ENCODE measurements at places on chromosomes 3 and 15.

DNA sequence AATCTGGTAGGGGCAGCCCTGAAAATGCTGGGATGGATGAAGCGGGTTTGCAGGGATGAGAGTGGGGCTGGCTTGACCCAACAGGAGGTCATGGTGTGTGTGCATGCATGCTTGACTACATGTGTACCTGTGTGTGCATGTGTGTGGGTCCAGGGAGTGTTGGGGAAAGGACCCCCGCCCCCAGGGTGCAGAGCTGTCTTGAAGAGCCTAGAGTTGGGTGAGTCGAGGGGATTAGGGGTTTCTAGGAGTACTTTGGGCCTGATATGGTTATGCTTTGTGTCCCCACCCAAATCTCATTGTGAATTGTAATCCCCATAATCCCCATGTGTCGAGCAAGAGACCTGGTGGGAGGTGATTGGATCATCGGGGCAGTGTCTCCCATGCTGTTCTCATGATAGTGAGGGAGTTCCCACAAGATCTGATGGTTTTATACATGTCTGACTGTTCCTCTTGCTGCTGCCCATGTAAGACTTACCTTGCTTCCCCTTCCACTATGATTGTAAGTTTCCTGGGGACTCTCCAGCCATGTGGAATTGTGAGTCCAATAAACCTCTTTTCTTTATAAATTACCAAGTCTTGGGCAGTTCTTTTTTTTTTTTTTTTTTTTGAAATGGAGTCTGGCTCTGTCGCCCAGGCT, 5.2 kb upstream of the LCTL start:
- no peak for DNase-seq

- DNase-seq, result no peak
These were observed 1.4 kb upstream of the SEC13 start for GRCh38 chr3:10322352-10322710.

DNA sequence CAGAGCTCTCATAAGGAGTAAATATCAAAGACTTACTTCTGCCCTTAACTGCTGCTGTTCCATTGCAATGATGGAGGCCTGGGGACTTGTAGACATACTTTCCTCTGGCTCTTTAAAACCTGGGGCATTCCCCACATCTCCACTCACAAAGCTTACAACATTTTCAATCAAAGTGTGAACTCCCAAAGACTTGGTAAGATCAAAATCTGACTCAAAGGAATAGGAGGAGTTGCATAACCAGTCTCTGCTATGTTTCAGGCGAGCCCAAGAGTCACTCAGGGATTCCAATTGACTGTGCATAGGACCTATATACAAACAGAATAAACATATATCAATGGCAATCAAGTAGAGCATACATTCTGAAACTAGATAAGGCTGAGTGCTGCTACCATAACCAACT, 101.5 kb downstream of the FBXL22 start:
- DNase-seq, result no peak

DNA sequence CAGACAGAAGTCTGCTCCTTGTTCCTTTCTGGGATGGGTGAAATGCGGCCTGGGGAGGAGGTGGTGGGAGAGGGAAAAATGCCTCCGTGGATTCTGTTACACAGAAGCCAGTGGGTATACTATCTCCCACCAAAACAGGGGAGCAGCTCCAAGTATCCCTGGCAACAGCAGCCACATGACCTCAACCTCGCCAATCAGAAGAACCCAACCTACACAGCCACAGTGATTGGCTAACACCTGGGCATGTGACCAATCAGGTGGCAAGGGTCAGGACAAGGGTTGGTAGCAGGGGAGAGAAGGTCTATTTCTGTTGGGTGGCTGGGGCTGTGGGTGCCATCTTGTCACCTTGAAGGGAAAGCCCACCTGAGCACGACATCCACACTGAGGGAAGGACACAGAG, 9.1 kb upstream of the ACAD9 start:
- no peak for DNase-seq

DNA sequence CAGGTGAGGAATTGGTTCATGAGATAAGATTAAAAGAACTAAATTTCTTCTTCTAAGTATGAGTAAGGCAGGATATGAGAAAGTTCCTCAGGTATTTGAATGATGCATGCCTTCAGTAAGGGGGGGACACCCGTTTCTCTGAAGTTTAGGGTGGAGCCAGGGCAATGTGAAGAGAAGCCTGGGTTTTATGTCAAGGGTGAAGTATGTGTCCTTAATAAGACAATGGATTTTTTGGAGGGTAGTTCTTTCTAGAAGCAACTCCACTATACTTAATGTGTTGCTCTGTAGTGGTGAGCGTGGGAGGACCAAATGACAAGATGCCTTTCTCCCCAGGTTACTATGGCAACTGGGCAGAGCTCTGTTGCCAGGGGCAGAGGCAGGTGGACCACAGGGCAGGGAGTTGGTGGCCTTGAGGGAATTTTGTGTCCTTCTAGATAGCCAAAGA, 44.0 kb downstream of the PHLDB2 start:
- DNase-seq, result peak; percentile 82

- DNase-seq, result peak; percentile 92
These were observed 114.1 kb upstream of the GALNT15 start for GRCh38 chr3:16060358-16060852.

- DNase-seq, result no peak
These were observed 193.8 kb downstream of the RORA start for GRCh38 chr15:61035311-61035710.

DNA sequence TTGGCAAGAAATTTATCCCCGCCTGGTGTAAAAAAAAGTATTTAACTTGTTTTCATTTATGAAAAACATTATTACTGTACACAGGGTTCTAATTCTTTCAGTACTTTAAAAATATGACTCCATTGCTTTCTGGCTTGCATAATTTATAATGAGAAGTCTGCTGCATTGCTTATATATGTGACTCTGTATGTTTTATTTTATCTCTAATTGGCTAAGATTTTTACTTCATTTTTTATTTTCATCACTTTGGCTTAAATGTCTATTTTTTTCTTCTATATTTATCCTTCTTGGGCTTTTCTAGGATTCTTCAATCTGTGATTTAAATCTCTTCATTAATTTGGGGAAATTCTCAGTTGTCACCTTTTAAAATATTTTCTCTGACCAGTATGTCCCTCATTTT, 636.6 kb upstream of the NR2F2 start:
- DNase-seq, result no peak

- DNase-seq, result no peak
These were observed 5.3 kb upstream of the DAPK2 start for GRCh38 chr15:64051407-64052259.

GRCh38 chr3:110810356-110810755, 261.3 kb upstream of the NECTIN3 start:
- peak; percentile 37 for DNase-seq

GRCh38 chr3:125359700-125360099, 15.4 kb downstream of the ZNF148 start:
- no peak for DNase-seq

DNA sequence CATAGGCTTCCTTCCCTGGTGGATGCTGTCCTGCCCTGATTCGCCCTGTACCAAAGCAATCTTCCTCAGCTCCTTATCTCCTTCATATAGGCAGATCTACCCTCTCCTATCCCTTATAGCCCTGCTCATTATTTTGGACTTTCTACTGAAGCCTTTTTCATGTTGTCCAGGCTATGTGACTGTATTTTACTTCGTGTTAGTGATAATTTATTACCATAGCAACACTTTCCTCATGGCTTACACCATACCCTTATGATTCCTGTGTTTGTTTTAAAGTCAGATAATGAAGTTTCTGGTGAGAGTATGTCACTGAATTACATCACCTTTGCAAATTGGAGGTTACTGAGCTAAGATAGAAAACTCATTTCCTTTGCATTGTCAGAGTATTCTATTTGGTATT, 352.6 kb downstream of the NLGN1 start:
- DNase-seq, result no peak

DNA sequence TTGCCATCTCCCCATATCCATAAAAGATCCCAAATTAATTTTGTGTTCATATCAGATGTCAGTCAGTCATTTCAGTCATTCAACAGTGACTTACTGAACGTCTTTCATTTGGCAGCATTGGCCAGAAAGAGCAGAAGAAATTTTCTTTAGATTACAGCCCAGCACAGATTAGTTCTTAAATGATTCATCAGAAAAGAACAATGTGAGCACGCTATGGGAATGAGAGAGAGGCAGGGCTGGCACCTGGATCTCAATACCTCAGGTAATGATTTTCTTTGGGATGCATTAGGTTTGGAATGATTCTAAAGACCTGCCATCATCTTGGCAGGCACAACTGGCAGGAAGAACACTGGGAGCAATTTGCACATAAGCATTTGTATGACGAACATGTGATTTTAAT, 41.6 kb downstream of the FBN1 start:
- no peak for DNase-seq

GRCh38 chr3:195764961-195765706, 44.4 kb downstream of the MUC20 start:
- no peak for DNase-seq

GRCh38 chr15:84859144-84859543, 25.3 kb upstream of the SLC28A1 start:
- DNase-seq, result no peak

DNA sequence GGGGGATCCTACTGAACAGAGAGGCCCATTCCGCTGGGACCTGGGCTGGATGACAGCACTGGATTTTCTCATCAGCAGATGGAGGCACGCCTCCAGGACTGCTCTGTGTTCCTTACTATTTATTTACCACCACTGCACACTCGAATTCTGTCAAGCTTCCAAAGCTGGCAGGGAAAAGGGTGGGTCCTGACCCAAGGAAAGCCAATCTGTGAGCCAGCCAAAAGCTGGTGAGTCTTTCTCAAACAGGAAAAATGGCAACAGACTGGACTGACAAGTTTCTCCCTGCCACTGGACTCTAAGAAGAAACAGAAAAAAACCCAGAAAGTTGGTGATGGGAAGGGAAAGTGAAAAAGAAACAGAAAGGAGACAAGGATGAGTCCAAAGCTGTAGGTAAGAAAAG, 37.8 kb downstream of the CD47 start:
- DNase-seq, result no peak

DNA sequence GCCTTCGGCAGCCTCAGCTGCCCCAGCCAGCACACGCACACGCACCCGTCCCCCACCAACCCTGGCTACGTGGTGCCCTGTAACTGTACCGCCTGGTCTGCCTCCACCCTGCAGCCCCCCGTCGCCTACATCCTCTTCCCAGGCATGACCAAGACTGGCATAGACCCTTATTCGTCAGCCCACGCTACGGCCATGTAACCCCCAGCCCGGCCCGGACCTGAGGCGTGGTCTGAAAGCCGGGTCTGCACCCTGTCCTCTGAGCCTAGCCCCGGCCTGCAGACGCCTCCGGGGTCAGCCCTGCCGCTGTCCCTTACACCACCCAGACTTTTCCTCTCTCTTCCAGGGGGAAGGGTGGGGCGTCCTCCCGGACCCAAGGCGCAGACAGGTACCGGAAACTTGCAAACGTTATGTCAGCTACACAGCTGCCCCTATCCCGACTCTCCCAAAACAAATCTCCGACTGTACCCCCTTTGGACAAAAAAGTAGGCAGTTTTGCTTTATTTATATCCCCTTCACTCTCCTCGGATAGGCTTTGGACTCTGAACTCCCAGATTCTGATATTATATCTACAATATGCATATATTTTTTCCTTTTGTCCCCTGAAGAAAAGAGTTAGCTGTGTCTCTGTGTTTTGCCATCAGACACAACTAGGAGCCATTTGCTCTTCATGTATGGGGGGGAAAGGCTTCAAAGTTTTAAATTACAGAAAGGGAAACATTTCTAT, 1.4 kb downstream of the SOX14 start:
- no peak for DNase-seq

DNA sequence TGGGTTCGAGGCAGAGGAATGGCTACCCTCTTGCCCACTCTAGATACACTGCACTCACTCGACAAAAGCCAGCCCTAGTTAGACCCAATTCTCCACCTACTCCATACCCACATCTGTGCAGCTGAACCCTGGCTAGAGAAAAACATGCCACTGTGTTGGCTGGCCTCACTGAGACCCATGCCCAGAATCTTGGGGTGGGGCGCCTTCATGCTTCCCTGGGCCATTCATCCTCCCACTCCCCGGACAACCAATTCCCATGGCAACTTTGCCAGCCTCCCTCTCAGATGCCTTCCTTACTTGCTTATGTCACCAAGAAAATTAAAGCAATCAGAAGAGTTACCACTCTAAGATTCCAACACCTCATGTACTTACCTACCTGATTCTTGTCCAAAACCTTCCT, 9.2 kb upstream of the LIMD1 start:
- no peak for DNase-seq

- DNase-seq, result no peak
These were observed 23.9 kb upstream of the SLC25A36 start for GRCh38 chr3:140917772-140918171.

DNA sequence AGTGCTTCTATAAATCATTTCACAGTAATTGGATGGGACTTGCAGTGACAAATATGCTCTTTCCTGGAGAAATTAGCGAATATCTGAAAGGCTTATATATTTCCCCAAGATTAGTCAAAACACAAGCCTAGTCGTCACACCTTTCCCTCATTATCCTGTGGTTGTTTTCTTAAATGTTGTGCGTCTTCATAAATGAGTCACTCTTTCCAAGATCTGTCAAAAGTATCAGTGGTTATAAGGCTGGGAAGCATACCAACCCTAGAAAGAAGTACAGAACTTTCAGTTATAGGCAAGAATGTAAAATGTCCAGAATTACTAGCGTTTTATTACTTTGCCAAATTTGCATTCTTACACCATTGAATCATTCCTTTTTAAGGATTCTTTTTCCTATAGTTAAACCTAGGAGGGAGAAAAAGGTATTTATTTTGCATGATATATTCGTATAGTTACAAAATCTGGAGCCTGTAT, 33.6 kb downstream of the TMEM212 start:
- peak; percentile 76 for DNase-seq

- no peak for DNase-seq
These were observed 34.6 kb upstream of the AEN start for GRCh38 chr15:88586401-88587162.

DNA sequence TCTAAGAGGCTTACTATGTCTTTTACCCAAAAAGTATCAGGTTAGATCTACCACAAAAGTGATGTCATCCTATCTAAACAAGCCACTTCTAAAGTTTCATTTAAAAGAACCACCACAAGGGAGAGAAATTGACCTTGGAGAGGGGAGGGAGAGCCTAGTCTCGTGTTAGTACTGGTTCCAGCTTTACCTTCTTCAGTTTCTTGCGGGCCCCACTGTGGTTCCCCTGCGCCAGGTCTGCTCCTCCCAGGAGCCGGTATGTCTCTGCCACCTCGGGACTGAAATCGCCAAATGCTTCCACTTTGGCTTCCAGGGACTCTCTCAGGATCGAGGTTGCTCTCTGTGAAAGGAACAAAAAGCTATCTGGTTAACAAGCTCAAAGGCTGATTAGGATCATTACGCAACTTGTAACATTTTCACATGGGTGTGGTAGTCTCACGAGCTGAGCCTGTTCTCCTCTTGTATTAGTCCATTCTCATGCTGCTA, 51.1 kb downstream of the SYNM start:
- DNase-seq, result no peak
